Naive B cell (primary cell): ENCODE measurements at places on chromosomes 2 and 18. TPM values are rescaled to one million over a fixed set of nuclear protein-coding genes. Genes with fewer than 3 reads are reported as not detected.

DNA sequence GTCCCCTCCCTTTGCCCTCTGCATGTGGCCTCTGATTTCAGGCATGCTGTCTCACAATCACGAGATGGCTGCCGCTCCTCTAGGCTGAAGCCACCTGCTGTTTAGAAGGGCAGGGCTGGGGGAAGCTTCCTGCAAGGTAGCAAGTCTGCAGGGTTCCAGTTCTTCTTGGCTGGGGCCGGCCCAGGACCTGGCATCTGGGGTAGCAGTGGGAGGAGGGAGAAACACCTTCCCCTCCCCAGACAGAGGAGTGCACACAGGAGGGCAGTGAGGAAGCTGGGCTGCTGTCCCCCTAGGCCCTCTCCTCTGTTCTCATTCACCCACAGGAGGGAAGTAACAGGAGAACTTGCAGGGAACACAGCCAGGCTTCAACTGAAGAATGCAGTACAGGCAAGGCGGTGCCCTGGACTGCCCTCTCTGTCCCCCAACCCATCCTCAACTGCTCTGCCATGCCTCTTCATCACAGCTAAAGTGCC lies 345.9 kb upstream of the HS6ST1 start:
- peaks cover 6% of the 10 kb centered on the region for H3K4me1 ChIP-seq
- peak overlapping the region; percentile 61 for H3K27ac ChIP-seq
- peak overlapping the region; percentile 57 for H3K4me3 ChIP-seq
- peaks cover 4% of the 10 kb centered on the region for H3K27me3 ChIP-seq
- no peak for DNase-seq

DNA sequence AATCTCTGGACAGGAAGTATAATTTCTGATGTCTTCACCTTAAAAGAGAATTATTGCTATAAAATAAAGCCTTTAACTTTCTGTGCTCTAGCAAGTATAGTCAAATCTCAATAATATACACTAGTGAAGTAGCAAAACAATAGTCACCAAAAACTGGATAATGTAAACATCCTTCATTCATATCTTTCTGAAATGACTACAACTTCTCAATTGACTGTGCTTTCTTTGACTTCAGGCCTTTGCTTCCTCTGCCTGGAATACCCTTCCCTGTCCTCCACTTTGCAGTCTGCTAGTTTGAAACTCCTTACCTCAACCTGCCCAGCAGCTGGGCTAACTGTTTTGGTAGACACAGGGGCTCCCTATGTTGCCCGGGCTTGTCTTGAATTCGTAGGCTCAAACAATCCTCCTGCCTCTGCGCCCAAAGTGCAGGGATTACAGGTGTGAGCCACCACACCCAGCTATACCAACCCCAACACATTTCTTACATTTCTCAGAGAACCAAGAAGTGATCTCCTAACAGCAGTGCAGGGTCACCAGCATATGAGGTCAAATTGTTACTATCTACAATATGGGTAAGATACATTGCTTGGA lies 6.6 kb upstream of the PCBP1 start:
- H3K27ac ChIP-seq: peak overlapping the region; percentile 60
- peaks cover 34% of the 10 kb centered on the region for H3K4me1 ChIP-seq
- no peaks in the 10 kb centered on the region for H3K27me3 ChIP-seq
- H3K4me3 ChIP-seq: no peak overlapping the region
- no peak for DNase-seq
- peaks cover 9% of the 10 kb centered on the region for H3K36me3 ChIP-seq

DNA sequence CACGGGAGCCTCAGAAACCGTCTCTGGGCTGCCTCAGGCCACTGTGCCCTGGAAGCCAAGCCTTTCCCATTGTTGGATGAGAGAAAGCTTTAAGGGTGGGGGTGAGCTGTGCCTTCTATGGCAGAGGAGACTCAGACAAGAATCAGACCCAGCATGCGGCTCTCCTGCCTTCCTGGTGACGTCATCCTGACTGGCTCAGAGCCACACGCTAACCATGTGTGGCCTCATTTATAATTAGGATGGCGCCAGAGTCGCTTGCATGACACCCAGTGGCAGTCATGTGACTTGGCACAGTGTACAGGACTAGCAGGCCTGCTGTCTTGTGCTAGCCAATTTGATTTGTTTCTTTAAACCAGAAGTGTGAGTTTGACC lies 99.1 kb downstream of the SH3BP4 start:
- peaks cover 28% of the 10 kb centered on the region for H3K4me1 ChIP-seq
- DNase-seq: no peak
- H3K36me3 ChIP-seq: peaks cover 10% of the 10 kb centered on the region
- H3K27me3 ChIP-seq: peaks cover 9% of the 10 kb centered on the region
- no peak overlapping the region for H3K27ac ChIP-seq

SNED1 gene
- 1.2 TPM for polyA plus RNA-seq

GRCh38 chr2:68432696-68433658 lies 34.1 kb downstream of the FBXO48 start:
- no peak overlapping the region for H3K4me3 ChIP-seq
- H3K4me1 ChIP-seq: peaks cover 56% of the 10 kb centered on the region
- no peaks in the 10 kb centered on the region for H3K27me3 ChIP-seq
- no peak overlapping the region for H3K27ac ChIP-seq
- DNase-seq: no peak
- H3K36me3 ChIP-seq: no peaks in the 10 kb centered on the region

DNA sequence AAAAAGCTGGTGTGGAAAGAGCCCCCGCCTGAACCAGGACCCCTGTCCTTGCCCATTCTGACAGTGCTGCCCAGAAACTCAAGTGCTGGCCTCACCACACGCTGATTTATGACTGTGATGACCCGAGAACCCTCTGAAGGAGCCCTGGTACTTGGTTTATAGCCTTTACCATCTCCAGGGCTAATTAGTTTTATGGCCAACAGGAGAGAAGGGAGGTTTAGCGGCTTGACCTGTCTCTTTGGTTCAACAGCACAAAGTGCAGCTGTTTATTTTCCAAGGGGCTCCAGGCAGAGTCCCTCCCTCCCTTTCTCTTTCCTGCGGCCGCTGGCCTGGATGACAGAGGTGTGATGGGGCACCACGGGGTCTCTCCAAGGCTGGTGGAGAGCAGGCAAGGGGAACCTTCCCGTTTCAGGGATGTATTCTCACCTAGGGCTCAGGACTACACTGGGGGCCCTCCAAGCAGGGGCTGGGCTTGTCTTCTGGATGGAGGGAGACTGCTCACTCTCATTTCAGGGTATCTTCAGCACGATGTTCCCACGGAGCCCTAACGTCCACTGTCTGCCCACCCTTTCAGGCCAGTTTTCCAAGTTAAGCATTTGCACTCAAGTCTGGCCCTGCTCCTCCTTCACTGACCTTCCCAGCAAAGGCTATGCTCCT lies 174.2 kb upstream of the GLI2 start:
- H3K27ac ChIP-seq: no peak overlapping the region
- no peaks in the 10 kb centered on the region for H3K36me3 ChIP-seq
- no peak overlapping the region for H3K4me3 ChIP-seq

DNA sequence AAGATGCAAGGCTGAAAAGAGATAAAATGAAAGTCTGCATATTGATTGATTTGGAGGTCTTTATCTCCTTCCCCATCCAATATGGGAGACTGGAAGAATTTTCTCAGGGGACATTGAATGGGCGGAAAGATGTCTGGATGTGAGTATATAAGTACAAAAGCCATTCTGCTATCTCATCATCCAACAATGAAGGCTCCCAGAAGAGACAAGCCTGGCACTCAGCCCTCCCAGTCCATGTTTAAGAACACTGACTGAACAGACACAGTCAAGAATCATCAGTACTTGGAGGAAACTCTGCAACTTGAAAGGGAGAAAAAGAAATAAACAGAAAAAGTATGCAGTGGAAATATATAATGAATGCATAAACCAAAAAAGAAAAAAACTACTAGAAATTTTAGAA lies 80.9 kb downstream of the PTRHD1 start:
- H3K4me3 ChIP-seq: no peak overlapping the region
- peaks cover 25% of the 10 kb centered on the region for H3K36me3 ChIP-seq
- no peak overlapping the region for H3K27ac ChIP-seq
- no peak for DNase-seq

FAM117B gene
- 19.6 TPM for polyA plus RNA-seq

GRCh38 chr2:128781166-128781565 lies 462.5 kb upstream of the HS6ST1 start:
- no peak overlapping the region for H3K4me3 ChIP-seq
- peaks cover 20% of the 10 kb centered on the region for H3K27me3 ChIP-seq
- H3K27ac ChIP-seq: no peak overlapping the region
- DNase-seq: no peak
